ENCODE measurements at places on chromosomes 16 and 17.

DNA sequence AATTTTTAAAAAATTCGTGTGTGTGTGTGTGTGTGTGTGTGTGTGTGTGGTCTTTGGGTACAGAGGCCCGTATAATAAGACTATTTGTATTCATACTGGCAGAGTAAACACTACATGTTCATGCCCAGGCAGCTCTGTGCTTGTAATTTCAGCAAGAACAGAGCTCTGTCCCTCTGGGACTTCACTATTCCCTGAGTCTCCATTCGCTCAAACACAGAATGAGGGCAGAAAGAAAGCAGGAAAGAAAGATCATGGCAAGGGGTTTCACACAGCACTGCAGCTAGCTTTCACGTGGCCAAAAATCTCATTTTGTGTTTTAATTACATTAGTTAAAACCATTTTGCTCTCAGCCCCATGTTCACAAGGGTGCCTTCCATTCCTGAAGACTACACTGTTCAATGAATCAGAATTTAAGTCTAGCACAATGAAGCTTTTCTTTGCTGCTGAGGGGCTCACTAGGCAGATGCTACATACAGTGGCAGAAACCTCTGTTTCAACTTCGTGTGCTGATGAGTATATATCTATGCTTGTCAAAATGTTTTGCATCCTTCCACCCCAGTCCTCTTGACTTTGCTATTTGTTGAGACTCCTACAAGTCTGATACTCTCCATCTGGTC lies 198.4 kb upstream of the C17orf78 start:
- no peak for DNase-seq

GRCh38 chr16:68246666-68247065 lies 1.5 kb downstream of the PLA2G15 start:
- DNase-seq: no peak

DNA sequence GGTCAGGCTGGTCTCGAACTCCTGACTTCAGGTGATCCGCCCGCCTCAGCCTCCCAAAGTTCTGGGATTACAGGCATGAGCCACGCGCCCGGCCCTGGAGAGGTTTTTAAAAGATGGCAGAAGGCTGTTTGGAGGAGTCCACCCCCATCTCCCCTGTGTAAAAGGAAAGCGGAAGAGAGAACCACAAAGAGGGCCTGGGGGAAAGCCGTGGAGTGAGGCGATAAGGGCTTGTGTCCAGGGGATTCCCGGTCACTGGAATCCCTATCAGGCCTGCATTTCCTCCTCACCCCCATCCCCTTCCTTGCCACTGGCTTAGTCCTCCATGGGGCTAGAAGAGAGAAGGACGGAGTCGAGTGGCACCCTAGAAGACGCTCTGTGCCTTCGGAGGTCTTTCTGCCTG lies at the start of gene GP1BA:
TSS of gene GP1BA (plus strand) at position 315 of the 400 bp plus-strand sequence. CDS start 328 bp downstream, outside the sequence.
- no peak for DNase-seq

DNA sequence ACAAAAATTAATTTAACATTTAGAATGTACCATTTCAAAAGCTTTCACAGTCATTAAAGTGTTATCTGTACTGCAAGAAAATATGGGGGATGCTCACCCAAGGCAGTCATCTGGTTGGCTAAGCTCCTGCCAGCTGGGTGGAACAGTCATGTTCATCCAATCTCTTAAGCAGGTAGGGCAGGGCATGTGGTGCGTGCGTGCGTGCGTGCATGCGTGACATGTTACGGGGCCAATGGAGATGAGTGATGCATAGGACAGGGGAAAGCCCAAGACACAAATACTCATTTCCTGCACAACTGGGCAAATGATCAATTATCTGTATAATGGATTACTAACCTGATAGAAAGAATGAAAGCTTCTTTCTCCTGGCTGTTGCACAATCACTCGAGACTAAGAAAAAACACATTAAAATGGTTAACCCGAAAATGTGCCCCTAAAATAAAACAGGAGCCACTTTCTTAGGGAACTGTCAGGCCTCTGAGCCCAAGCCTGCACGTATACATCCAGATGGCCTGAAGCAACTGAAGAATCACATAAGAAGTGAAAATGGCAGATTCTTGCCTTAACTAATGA lies 104.4 kb downstream of the MYO1D start:
- no peak for DNase-seq

GRCh38 chr17:49629447-49629846 lies 48.5 kb downstream of the SPOP start:
- DNase-seq: no peak

- no peak for DNase-seq
Observed at GRCh38 chr17:27264068-27264812, 29.7 kb upstream of the WSB1 start.

- no peak for DNase-seq
Observed at GRCh38 chr16:75073545-75074303, 42.9 kb downstream of the LDHD start.

DNA sequence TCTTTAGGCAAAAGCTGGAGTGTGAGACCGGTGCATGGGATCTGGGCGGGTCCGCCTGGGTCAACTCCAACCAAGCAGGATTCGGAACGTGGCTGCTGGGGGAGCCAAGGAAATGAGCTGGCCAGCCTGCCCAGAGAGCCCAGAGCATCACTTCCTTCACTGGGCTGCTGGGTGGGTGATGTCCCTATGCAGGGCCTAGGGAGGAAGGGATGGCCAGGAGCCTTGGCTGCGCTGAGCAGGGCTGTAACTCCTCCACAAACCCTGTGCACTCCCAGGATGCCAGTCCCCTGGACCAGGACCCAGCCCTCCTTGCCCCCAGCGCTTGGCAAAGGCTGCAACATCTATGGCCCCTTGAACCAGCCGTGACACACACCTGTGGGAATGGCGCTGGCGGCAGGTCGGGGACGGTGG lies 138.4 kb downstream of the RAB11FIP4 start:
- DNase-seq: no peak

DNA sequence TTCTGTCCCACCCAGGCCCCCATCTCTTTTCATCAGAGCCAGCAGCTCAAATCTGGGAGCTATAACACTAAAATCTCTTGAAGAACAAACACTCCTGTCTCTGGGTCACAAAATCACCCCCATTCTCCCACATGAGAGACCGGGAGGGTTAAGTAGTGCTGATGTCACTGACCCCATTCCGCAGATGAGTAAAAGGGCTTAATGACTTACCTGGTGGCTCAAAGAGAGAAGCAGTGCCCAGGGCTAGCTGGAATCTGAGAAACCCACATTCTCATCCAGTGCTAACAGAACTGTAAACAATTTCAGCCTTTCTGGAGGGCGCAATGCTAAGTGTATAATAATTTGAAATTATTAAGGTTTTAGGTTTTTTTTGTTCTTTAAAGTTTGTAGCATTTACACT lies 26.3 kb upstream of the LHX1 start:
- no peak for DNase-seq

- no peak for DNase-seq
Observed at GRCh38 chr17:42025936-42026335, 6.0 kb downstream of the NKIRAS2 start.

DNA sequence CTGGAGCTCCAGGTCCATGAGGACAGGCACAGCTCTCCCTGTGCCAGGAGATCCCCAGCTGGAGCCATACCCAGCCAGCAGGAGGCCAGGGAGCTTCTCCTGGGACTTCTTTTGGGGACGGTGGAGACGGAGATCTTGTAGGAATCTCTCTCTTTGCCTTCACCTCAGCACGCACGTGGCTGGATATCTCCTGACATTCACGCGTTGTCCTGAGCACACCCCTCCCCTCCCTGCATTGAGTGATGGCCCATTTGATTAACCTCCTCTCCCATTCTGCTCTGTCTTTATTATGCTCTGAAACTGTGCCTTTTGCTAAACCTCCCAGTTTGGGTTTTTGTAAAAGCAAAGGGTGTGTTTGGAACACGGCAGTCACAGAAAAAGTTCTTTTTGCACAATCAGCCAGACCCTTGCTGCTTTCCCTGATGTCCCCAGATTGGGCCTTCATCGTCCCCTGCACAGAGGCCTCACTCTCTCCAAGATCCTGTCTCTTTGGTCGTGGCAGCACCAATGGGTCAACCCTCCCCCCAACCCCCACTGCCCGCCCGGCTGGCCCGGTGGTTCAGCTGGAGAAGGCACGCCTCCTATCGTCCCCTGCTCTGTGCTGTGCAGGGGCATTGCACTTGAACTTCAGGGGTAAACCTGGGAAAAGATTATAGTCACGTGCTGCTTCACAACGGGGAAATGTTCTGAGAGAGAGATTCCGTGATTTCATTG lies 32.5 kb upstream of the LGALS9 start:
- no peak for DNase-seq

GRCh38 chr17:798246-798645 lies 16.1 kb downstream of the MRM3 start:
- no peak for DNase-seq

DNA sequence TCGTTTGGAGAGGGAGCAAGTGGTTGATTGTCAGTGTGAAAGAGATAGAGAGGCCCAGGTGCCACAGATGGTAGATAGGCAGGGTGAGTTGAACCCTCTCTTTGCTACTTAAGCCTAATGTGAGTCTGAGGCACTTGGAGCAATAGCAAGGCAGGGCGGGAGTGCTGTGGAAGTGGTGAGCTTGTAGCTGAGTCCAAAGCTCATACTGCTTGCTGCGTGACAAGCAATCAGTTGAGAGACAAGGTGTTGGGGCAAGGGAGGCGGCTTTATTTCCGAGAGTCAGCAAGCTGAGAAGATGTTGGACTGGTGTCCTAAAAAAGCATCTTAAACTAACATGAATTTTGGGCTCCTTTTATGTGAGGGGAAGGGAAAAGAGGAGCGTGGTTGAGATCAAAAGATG lies 112.9 kb upstream of the ZKSCAN2 start:
- DNase-seq: no peak

DNA sequence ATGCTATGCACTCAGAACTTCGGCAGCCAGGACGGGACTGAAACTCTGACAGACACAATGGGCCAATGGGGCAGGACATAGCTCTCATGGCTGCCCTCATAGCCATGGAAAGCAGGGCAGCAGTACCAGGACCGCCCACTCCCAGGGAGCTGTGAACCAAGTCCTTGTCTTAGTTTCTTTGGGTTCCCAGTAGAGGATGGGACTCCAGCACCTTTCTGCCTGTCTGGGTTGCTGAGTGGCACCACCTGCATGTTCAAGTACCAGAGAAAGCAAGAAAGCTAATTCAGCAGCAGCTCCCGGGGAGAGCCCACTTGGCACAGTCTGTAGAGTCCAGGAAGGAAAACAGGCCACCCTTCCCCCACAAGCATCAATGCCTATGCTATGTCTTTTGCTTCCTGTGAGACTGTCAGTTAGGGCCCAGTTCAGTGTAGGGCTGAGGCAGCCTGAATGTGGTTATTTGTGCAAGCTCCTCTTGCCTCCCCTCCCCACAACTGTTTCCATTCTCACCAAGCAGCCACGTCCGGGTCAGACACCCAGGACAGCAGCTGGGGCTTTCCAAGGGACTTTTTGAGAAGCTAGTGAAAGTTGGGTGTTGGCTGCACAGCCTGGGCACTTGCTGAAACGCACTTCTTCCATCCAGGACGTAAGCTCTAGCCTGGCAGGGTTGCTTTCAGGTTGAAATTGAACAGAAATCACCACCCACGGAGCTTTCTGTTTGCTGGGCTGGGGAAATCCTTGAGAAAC lies 7.8 kb downstream of the SUPT4H1 start:
- DNase-seq: peak; percentile 88

DNA sequence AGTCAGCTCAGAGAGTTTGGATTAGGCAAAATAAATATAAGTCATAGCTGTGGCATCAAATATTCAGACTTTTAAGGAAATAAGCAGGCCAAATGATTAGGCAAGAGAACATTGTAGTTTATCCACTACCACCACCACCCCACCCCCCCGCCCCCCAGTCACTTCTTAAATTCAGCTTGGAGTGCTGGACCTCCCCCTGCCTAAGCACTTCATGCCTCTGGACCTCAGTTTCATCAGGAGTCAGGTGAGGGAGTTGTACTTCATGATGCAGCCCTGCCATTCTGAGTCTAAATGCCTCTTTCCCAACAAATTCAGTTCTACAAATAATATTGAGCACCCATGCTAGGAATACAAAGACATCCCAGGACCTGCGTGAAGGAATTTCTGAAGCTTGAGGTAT lies 2.0 kb downstream of the POLR2C start:
- no peak for DNase-seq

DNA sequence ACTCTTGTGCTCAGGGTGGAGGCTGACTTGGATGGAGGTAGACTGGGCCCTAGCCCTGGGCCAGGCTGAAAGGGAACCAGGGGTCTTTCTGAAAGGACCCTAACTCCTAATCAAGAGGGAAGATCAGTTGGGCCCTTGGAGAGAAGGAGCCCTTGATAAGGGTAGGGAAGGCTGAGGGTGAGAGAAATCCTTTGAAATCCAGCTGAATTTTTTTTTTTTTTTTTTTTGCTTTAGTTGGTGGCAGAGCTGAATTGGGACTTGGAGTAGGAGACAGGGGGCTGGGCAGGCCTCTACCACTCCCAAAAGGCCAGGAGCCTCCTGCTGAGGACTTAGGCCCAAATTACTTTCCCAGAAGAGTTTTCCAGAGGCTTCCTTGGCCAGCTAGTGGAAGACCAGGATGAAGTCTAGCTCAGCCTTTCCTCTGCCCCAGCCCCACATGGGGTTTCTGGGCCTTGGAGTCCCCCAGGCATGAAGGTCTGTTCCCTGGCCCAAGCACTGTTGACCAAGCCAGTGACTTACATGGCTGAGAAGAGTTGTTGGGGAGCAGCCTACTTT lies 643 bp upstream of the HOXB3 start:
- DNase-seq: no peak

DNA sequence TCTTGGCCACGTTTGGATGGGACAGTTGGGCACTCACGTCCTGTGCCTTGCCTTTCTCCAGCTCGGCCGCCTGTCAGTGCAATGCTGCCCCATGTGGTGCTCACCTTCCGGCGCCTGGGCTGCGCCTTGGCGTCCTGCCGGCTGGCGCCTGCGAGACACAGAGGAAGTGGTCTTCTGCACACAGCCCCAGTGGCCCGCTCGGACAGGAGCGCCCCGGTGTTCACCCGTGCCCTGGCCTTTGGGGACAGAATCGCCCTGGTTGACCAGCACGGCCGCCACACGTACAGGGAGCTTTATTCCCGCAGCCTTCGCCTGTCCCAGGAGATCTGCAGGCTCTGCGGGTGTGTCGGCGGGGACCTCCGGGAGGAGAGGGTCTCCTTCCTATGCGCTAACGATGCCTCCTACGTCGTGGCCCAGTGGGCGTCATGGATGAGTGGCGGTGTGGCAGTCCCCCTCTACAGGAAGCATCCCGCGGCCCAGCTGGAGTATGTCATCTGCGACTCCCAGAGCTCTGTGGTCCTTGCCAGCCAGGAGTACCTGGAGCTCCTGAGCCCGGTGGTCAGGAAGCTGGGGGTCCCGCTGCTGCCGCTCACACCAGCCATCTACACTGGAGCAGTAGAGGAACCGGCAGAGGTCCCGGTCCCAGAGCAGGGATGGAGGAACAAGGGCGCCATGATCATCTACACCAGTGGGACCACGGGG lies 7.1 kb downstream of the ACSF3 start:
- no peak for DNase-seq

DNA sequence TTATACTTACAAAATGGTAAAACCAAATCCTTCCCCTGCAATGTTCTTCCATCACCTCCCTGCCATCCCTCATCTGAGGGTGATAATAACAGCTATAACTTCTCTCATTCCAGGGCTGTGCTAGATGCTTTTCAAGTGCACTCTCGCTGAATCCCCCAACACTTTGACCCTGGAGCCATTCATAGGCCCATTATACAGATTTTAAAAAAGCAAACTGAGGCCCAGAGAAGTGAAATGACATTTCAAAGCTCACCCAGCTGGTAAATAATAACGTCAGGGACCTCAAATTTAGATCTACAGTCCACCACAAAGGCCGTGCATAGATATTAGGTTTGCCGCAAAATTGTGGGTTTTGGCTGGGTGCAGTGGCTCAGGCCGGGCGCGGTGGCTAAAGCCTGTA lies 378.8 kb downstream of the SLC39A11 start:
- DNase-seq: no peak

All from stimulated activated CD8-positive, alpha-beta memory T cell treated with anti-CD3 and anti-CD28 coated beads, Interleukin-4, amount 100 ng/mL, for 4 hours (primary cell).